ENCODE measurements at places on chromosomes 3 and 15.

DNA sequence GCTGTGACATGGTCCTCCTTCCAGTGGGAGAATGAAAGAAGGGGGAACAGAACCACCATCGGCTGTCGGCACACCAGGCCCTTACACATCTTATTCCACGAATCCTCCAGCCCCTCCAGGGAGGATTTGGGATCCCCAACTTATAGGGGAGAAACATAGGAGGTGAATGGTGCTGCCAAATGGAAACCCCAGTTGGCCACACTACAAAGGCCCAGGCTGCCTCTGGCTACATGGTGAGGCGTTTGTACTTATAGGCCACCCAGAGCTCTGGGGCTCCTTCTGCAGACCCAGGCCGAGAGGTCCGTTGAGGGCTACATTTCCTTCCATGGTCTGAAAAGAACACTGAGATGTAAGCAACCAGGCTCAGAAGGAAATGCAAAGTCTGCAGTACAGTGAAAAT, 12.0 kb downstream of the AMOTL2 start:
- DNase-seq: no peak

- no peak for DNase-seq
Observed at GRCh38 chr15:84108728-84109127, 126.8 kb upstream of the GOLGA6L4 start.

DNA sequence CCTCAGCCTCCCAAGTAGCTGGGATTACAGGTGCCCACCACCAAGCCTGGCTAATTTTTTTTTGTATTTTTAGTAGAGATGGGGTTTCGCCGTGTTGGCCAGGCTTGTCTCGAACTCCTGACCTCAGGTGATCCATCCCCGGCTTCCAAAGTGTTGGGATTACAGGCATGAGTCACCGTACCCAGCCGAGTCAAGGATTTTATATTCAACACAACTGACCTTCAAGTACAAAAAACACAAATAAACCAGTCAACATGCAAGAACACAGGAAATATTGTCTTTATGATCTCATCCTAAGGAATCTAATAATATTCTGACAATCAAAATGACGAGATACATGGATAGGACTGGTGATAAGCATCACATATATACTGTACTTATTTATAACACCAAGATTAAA, 37.9 kb downstream of the TJP1 start:
- DNase-seq: no peak

DNA sequence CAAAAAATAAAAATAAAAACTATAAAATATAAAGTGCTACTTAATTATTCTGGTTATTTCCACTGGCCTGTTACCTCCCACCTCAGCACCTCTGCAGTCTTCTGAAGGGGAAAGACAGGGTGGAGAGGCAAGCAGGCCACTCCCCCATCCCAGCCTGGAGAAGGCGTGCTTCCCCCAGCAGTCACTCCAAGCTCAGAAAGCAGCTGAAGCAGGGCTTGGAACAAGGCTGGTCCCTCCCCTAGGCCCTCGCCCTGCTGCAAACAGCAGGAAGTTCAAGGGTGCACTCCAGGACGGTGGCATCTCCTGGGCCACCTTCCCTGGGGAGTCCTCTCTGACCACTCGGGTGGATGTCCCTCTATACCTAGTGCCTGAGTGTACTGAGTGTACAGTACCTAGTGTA, 21.4 kb downstream of the CACNA2D2 start:
- DNase-seq: no peak
